ENCODE measurements at places on chromosomes 4 and X.
A peak's percentile ranks its signal among the peaks of the same experiment; 100 is the strongest.

DNA sequence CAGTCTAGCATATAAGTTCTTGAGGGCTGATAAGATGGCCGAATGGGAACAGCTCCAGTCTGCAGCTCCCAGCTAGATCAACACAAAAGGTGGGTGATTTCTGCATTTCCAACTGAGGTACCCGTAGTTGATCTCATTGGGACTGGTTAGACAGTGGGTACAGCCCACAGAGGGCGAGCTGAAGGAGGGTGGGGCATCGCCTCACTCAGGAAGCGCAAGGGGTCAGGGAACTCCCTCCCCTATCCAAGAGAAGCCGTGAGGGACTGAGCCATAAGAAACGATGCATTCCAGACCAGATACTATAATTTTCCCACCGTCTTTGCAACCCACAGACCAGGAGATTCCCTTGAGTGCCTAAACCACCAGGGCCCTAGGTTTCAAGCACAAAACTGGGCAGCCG, 109.0 kb downstream of the RPS6KA6 start:
- H3K27me3 ChIP-seq, result no peaks in the 10 kb centered on the region
- no peak overlapping the region for H3K4me3 ChIP-seq
- DNase-seq, result no peak
- no peak overlapping the region for H3K27ac ChIP-seq

DNA sequence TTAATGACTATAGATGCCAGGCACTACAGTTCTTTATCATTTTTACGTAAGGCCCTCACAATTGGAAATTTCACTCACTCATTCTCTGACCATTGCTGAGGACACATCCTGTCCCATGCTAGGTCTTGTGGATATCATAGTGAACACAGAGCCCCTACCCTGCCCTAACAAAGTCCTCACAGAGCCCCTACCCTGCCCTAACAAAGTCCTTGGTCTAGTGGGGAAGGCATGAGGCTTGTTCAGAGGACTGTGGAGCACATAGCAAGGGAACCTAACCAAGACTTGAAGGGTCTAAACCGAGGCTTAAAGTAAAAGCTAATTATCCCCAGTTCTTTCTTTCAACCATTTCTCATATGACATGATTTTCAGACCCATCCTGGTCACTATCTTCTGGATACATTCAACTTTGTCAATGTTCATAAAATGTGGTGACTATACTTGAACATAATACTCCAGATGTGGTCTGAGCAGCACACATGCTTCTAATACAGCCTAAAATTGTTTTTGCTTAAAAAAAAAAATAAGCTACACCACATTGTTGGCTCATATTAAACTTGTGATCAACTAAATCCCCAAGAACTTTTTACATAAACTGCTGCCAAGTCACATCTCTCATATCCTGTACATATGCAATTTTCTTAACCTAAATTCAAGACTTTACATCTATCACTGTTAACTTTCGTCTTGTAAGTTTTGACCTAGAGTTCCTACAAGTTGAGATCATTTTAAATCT, 77.0 kb downstream of the GPC3 start:
- H3K27me3 ChIP-seq, result no peaks in the 10 kb centered on the region
- DNase-seq, result no peak

DNA sequence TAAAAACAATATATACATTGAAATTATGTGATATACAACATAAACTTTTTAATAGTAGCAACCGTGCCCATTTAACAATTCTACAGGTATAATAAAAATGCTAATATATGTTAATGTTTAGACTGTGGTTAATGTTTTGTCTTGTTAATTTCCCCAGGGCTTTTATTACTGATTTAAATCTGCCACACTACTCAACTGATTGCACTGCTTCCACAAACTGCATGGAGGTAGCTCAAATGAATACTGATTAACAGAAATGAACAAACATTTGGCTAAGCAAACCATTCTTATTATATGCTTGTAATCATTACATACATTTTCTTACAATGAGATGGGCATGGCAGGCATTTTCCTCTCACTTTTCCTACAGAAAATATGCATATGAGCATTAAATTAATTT, 275.9 kb downstream of the GPC3 start:
- H3K27ac ChIP-seq, result no peak overlapping the region
- H3K4me1 ChIP-seq, result no peaks in the 10 kb centered on the region
- H3K36me3 ChIP-seq, result no peaks in the 10 kb centered on the region
- no peak for DNase-seq
- H3K27me3 ChIP-seq, result no peaks in the 10 kb centered on the region

DNA sequence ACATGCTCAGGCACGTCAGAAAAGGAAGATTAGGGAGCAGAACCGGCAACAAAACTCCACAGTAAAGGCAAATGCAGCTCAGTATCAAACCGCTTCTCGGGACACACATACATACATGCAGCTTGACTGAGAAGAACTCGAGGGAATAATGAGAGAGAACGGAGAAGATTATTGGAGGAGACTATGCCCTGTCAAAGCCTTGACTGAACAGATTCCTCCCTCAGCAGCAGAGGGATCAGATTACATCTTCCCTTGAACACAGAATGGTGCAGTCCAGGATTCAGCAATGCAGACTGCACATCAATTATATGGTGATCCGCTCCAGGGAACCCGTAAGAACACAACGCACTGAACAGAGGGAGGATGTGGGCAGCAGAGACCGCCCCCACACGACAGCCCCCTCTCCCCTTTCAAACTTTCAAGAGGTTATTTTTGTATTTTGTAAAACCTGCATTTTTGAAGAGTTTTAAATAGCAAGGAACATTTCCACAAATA, 183.2 kb downstream of the FBXW7 start:
- peak overlapping the region; percentile 71 for H3K27ac ChIP-seq
- DNase-seq, result peak; percentile 49
- H3K4me1 ChIP-seq, result peaks cover 26% of the 10 kb centered on the region
- H3K4me3 ChIP-seq, result peak overlapping the region; percentile 72

- H3K4me1 ChIP-seq, result no peaks in the 10 kb centered on the region
- no peak overlapping the region for H3K4me3 ChIP-seq
- no peak overlapping the region for H3K27ac ChIP-seq
- no peaks in the 10 kb centered on the region for H3K36me3 ChIP-seq
- H3K27me3 ChIP-seq, result no peaks in the 10 kb centered on the region
Measured at GRCh38 chr4:189090174-189090814, 850.4 kb upstream of the FRG1 start.

DNA sequence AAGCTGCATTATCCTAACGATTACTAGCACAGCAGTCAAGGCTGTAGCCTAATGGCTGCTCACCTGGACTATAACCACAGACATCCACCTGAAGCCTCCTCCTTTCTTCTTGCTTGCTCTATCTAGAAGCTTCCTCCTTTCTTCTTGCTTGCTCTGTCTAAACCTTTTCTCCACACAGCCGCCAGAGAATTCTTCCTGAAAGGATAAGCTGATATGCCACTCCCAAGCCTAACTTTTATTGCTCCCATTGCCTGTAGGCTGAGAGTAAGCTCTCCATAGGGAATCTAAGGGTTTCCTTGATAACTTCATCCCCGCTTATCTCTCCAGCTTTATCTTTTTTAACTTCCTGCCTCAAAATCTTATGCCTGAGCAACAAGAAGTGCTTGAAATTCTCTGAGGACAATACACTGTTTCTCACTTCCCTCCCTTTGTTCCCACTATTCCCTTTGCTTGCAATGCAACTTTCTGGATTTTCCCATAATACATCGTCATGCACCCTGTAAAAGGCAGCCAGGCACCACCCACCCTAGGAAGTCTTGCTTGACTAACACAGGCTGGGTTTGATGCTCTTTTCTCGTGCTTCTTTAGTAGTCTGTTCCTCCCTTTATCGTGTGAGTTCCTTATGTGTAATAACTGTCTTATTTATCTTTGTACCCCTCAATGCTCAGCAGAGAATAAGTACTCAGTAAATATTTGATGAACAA, 1.4 kb upstream of the LRIT3 start:
- H3K36me3 ChIP-seq, result no peaks in the 10 kb centered on the region
- H3K27ac ChIP-seq, result no peak overlapping the region
- H3K27me3 ChIP-seq, result no peaks in the 10 kb centered on the region
- no peak for DNase-seq
- H3K4me1 ChIP-seq, result no peaks in the 10 kb centered on the region

DNA sequence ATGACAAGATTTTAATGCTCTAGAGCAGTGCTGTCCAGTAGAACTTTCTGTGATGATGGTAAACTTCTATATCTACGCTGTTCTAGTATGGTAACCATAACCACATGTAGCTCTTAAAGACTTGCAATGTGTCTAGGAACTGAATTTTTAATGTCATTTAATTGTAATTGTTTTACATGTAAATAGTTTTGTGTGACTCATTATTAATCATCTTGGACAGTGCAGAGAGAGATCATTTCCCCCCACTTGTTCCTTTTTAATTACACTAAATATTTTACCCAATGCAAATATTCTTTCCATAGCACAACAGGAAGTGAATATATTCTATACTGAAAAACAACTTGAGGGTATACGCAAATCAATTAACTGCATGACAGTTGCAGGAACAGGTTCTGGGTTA, 5.8 kb downstream of the ATG4A start:
- H3K4me1 ChIP-seq, result peaks cover 6% of the 10 kb centered on the region
- no peak for DNase-seq
- H3K27me3 ChIP-seq, result no peaks in the 10 kb centered on the region
- H3K4me3 ChIP-seq, result no peak overlapping the region
- no peak overlapping the region for H3K27ac ChIP-seq

GRCh38 chr4:163548481-163549243, 54.2 kb downstream of the TMA16 start:
- no peak for DNase-seq
- H3K4me3 ChIP-seq, result no peak overlapping the region
- peaks cover 12% of the 10 kb centered on the region for H3K4me1 ChIP-seq
- no peaks in the 10 kb centered on the region for H3K27me3 ChIP-seq
- no peak overlapping the region for H3K27ac ChIP-seq
- H3K36me3 ChIP-seq, result no peaks in the 10 kb centered on the region

- H3K4me1 ChIP-seq, result no peaks in the 10 kb centered on the region
- H3K36me3 ChIP-seq, result no peaks in the 10 kb centered on the region
- no peak overlapping the region for H3K27ac ChIP-seq
- no peak for DNase-seq
- no peak overlapping the region for H3K4me3 ChIP-seq
Measured at GRCh38 chr4:71550220-71551165, 211.7 kb downstream of the SLC4A4 start.

DNA sequence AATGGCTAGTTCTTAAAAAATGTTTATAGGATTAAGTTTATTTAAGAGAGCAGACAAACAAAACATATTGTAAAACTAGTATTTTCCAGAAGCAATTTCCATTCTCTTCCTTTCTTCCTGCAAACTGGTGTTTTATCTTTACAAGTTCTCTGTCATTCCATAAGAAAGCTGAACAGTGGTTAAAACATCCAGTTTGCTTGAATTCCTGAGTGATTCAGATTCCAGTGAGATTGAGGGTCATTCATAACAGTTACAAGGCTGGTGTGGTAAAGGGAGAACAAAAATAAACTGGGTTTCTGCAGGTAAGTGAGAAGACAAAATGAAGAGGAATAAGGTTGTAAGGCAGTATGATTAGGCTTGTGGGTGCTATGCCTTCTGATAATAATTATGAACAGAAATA, 544.8 kb upstream of the DIPK2B start:
- peaks cover 10% of the 10 kb centered on the region for H3K36me3 ChIP-seq
- no peak for DNase-seq
- peaks cover 41% of the 10 kb centered on the region for H3K4me1 ChIP-seq
- H3K27ac ChIP-seq, result no peak overlapping the region
- no peaks in the 10 kb centered on the region for H3K27me3 ChIP-seq

- H3K36me3 ChIP-seq, result no peaks in the 10 kb centered on the region
- peak overlapping the region; percentile 39 for H3K27ac ChIP-seq
- peaks cover 22% of the 10 kb centered on the region for H3K4me1 ChIP-seq
- H3K4me3 ChIP-seq, result peak overlapping the region; percentile 29
- DNase-seq, result no peak
Measured at GRCh38 chr4:158782551-158783360, 13.9 kb downstream of the FNIP2 start.

GRCh38 chr4:43932448-43932847, 516.2 kb downstream of the KCTD8 start:
- H3K27me3 ChIP-seq, result no peaks in the 10 kb centered on the region
- DNase-seq, result no peak
- H3K36me3 ChIP-seq, result no peaks in the 10 kb centered on the region
- H3K4me3 ChIP-seq, result no peak overlapping the region
- H3K27ac ChIP-seq, result no peak overlapping the region

DNA sequence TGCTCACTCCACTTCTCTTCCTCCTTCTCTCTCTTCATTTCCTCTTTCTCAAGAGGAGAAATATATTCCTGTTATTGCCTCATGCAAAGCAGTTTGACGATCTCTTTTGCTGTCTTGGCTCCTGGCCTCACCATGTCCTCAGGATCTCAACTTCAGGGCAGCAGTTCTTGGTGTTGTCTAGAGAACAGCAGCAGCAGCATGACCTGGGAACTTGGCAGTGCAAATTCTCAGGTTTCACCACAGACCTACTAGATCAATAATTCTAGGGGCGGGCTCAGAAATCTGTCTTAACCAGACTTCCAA, 193.4 kb upstream of the EDNRA start:
- H3K4me1 ChIP-seq, result peaks cover 12% of the 10 kb centered on the region
- H3K36me3 ChIP-seq, result no peaks in the 10 kb centered on the region
- no peak overlapping the region for H3K4me3 ChIP-seq

DNA sequence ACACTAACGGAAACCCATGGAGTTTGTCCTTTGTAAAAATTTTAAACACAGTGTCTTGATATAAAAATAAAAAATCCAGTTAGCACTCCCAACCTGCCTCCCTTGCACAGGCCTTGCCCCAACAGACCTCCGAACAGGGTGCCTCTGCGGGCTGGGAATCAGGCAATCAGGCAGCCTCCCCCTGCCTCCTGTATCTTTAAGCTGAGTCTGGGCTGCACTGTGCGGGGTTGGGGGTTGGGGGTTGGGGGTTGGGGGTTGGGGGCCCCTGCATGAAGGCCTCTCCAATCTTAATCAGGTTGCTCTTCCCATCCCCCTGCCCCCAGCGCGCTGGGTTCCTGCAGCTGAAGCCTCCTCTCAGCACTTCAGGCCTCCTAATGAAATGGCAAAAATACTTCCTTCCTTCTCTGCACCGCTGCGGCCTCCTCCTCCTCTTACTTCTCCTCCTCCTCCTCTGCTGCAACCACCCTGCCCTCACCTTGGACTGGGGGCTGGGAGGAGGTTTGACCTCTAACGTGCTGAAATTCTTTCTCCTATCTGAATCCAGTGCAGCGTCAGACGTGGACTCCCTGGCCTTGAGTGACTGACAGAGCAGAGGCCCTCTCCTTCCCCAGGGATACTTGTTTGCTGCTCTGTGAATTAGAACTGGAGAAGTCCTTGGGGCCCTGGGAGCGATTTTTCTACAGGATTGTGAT, 26.6 kb downstream of the NLGN3 start:
- no peak overlapping the region for H3K4me3 ChIP-seq
- DNase-seq, result no peak
- no peaks in the 10 kb centered on the region for H3K36me3 ChIP-seq
- H3K27ac ChIP-seq, result no peak overlapping the region
- H3K4me1 ChIP-seq, result no peaks in the 10 kb centered on the region
- no peaks in the 10 kb centered on the region for H3K27me3 ChIP-seq

DNA sequence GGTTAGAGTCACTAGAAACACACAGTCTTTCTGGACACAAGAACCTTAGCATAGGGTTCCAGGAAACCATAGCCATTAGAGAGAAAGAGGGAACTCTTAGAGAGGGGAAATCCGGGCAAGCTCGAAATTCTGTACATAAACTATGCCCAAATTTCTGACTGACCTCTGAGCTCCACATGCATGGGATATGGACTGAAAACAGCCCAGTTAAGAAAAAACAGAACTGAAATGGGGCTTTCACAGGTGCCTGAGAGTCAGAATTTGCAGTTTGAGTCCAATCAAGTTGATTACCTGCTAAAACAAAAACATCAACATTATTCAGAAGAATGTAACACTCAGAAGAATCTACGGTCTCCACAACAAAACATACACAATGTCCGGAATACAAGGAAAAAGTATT, 13.1 kb downstream of the DCHS2 start:
- no peak overlapping the region for H3K4me3 ChIP-seq
- no peak overlapping the region for H3K27ac ChIP-seq
